ENCODE measurements at places on chromosomes 12 and 14.

- no peak for DNase-seq
Observed at GRCh38 chr14:96176275-96176674, 28.4 kb upstream of the BDKRB2 start.

DNA sequence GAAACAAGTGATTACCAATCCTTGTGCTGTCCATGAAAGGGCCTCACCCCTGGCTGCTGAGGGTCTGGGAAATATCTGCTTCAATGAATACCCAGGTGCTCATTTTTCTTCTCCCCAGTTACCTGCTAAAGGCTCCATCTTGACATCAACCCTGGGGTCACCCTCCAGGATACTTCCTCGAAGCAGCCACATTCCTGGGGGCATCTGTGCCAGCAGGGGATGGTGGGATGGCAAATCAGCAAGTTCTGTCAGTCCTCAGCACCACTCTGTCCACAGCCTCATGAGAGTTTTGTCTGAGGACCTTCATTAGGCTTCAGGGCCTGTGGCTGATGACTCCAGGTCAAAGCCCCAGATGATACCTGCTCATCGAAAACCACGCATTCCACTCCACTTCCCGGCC, 124.8 kb downstream of the ZFP36L1 start:
- no peak for DNase-seq

DNA sequence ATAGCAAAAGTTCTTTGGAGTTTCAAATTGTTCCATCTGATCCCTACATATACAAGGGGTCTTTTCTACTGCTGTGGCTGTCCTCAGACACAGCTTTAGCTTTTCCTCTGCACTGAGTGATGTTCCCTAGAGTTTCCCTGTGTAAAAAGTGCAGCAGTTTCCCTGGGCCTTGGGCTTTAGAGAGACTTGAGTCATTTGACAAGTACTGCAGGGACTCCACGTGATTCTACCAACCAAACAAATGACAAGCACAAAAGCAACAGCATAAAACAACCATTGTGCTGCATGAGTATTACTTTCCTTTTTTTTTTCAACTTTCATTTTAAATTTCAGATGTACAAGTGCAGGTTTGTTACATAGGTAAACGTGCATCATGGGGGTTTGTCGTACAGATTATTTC, 272.8 kb downstream of the PDZRN4 start:
- no peak for DNase-seq

DNA sequence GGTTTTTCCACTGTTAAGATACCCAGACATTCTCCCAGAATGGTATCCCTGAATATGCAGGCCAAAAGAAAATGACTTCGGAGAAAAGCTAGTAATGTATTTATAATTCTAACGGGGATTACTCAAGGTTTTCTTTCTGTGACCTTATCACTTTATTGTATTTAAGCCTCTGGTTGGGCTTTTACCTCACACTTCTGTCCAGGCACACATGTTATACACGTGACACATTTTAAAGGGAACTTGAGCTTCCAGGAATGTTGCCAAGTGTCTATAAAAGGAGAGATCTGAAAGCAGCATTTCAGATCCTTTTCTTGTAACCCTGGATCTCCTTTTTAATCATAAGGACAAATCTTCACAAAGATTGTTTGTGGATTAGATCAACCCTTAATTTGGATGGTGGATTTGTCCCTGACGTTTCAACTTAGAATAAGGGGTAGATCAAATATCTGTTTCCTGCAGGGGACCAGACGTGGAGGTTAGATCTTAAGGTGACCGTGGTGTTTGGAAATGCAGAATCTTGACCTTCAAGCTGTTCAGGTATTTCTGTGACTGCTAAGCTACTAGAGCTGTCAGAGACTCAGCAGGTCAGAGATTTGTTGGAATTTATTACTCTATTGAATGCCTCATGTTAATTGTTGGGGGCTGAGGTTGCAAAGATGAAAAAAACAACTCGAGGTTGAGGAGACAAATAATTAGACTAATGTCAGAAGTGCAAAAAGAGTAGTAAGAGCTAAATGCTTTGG, 1.5 kb downstream of the CIPC start:
- no peak for DNase-seq

- peak; percentile 35 for DNase-seq
Observed at GRCh38 chr14:34722723-34723545, 8.5 kb upstream of the CFL2 start.

GRCh38 chr14:60184146-60184904, 19.1 kb upstream of the DHRS7 start:
- DNase-seq, result no peak

- DNase-seq, result no peak
Observed at GRCh38 chr12:41604830-41605229, 416.7 kb downstream of the PDZRN4 start.

DNA sequence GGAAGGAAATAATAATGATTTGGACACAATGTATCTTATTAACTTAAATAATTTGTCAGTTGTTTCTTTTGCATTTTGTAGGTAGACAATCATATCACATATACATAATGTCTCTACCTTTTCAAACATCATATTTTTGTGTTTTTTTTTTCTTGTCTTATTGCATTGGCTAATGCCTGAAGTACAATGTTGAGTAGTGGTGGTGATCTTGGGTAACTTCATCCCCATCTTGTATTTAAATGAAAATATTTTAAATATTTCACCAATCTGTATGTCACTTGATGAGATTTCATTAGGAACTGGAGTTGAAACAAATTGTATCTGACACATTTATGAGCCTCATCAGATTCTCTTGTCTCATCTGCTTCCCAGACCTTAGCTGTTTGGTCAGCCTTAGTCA, 109.7 kb upstream of the LHX5 start:
- no peak for DNase-seq

- DNase-seq, result no peak
Observed at GRCh38 chr12:130462558-130463274, 125.0 kb downstream of the PIWIL1 start.

GRCh38 chr14:22375321-22375930, 213.6 kb downstream of the DAD1 start:
- DNase-seq, result no peak

DNA sequence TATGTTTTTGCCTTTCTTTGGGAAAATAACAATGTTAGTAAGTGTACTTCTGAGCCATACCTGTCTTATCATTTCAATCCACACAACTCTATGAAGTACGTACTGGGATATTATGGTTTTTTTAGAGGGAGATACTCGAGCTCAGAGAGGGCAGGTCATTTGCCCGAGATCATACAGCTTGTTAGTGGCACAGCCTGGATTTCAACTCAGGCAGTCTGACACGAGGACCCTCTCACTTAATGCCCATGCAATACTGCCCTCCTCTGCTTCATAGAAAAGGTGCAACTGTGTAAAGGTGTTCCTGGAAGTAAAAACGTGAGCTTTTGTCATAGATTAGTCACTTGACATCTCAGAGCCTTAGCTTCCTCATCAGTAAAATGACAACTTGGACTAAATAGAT, 128.0 kb downstream of the NDUFA12 start:
- no peak for DNase-seq

DNA sequence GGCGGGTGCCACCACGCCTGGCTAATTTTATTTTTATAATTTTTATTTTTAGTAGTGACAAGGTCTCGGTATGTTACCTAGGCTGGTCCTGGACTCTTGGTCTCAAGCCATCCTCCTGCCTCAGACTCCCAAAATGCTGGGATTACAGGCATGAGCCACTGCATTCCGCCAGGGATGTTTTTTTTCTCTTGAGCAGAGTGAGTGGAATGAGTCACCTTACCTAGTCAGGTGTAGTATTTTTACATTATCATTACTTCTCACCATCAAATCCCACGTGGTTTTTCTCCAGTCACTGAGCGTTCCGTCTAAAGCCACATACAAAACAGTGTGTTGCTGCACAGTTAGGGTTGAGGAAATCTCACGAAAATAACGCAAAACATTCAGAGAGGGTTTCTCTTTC, 870 bp upstream of the TBPL2 start:
- DNase-seq, result no peak

GRCh38 chr12:45666816-45667215, 62.7 kb upstream of the ARID2 start:
- DNase-seq, result no peak

- no peak for DNase-seq
Observed at GRCh38 chr14:102500713-102501112, 8.9 kb downstream of the ANKRD9 start.

DNA sequence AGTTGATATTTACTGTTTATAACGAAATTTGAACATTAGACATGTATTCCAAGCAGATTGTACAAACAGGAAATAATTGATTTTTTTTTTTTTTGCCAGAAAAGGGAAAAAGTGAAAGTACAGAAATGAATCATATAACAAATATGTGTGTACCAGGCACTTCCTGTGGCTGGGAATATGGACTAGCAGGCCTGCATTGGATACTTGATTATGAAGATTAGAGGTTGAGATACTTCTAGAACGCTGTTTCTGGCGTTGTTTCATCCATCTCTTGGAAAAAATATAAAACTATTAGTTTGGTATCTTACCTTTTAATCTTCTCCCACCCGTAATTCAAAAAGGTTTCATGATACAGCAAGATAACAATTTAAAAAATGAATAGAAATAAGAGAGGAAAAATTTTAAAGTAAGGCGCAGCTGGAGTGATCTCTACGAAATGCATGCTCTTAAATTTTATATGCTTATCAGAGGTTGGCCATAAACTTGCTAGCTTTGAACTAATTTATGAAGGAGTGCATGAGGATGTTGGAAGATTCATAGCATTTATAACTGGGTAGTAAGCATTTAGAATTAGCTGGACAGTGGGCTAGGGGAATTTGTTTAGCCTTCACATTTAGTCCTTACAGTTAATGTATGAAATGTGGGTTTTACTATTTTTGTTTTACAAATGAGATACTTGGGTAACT, 90.8 kb downstream of the AEBP2 start:
- no peak for DNase-seq
